ENCODE measurements at places on chromosomes 4 and X.

- peak; percentile 14 for DNase-seq
These were observed at the start of gene FAM149A for GRCh38 chr4:186104114-186104889. FAM149A (plus strand) TSS chr4:186104704.

- DNase-seq: peak; percentile 52
These were observed 79.9 kb downstream of the MAOA start for GRCh38 chrX:43735957-43736356.

DNA sequence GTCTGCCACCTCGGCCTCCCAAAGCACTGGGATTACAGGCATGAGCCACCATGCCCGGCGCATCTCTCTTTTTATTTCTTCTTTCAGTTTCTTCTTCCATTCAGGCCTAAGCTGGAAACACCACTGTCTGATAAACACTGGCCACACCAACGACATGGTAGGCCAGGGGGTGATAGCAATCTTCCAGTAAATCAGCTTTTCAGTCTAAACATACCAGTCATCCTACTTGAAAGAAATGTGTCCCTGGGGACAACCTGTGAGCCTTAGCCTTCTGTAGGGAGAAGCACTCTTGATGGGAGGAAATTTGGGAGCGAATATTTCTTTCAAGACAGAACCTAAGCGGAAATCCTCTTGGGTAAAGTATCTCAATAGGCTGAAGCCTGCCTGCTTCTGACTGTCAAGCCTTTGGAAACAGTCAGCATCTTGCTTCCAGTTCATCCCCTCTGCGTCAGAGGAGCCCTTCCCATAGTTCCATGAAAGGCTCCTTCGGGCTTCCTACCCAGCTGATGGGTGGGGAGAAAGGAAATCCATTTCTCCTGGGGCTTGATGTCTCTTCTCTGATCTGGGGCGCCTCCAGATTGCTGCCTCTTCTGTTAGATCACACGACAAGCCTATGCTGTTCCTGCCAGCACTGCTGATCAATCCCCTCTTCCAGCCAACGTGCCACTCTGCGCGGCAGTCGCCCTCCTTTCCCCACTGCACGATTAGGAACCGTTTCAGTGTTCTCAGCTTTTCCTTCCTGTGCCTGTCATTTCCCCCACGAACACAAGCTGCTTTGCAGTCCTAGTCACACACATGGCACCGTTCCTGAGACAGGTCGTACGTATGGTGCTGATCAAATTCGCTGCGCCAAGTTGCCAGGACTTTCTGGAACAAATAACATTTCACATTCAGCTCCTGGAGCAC is 49.5 kb upstream of the CBR4 start:
- DNase-seq: peak; percentile 42

DNA sequence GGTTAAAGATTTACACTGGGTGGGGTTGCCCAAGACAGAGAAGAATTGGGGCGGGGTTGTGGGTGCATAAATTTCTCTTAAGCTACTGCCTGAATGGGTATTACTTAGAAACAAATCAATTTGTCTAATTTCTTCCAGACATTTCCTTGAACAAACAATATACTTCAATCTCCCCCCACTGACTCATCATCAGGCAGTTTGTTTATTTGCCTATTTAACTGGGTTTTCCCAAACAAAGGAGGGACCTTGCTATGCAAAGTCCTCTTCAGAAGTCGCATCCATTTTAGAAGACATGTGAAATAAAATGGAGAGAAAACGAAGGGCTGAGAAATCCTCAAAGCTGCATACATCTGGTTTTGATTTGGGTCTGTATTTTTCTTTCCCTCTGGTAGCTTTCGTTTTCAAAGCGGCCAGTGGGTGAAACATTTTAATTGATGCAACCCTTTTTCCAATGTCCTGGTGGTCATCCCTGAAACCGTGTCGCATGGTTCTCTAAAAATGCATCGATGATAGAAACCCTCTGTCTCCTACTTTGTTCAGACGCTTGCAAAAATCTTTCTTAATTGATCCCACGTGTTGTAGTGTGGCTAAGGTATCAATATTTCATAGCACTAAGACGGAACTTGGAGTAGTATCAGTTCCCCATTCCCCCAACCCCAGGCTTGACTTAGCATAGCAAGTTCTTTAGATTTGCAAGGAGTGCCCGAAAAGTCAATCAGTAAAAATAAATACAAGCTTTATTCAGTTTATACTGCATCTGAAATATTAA is 115.1 kb upstream of the MXRA5 start:
- DNase-seq: no peak

GRCh38 chr4:165319030-165319429 is 8.4 kb upstream of the MSMO1 start:
- no peak for DNase-seq

- DNase-seq: no peak
These were observed 45.8 kb upstream of the MSANTD1 start for GRCh38 chr4:3202836-3203820.

- peak; percentile 8 for DNase-seq
These were observed 16.9 kb downstream of the LHFPL1 start for GRCh38 chrX:112662559-112663427.
